ENCODE measurements at places on chromosomes 7 and 10.

DNA sequence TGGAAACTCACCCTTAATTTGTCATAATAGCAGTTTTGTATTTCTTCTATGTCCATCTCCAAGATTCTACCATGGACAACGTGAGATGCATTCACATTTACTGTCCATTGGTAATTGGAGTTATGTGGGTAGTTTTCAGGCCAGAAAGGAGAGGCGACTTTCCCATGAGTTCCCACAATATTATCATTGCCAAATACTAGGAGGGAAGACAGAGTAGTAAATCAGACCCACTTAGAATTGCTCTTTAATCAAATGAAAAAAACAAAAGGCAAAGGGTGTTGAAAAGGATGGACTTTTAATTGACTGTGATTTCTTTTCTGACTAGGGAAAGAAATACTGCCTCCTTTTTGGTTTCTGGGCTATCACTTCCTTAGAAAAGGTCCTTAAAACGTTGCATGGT lies 121.7 kb upstream of the RSU1 start:
- no peak for DNase-seq

DNA sequence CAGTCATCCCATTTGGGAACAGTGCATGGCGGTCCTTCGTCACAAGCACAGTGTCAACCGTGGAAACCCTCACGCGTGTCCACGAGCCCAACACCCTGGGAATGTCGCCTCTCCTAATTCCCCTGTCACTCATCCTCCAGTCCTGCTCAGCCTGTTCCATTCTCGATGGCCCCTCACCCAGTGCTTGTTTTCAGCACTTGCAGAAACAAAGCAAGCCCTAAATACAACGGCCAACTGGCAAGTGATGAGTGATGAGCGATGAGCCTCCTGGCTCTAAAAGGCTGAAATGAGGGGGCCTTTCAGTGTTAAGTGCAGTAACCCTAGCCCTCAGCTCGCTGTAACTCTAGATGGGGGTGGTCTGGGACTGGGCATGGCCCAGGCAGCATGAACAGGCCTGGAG lies 22.6 kb downstream of the NKX2-3 start:
- DNase-seq = no peak

DNA sequence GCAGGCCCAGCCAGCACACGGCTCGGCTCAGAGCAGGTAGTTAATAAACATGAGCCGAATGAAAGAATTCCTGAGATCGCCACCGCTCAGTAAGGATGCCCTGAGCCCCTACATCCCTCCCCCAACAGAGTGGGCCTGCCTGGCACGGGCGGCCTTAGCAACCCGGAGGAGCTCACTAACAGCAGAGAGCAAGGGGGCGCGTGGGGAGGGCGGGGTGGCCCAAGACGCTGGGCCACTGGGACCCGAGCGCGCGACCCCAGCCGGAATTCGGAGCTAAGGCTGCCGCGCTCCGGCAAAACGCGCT lies 403 bp upstream of the ENO4 start:
- no peak for DNase-seq

GRCh38 chr10:132157101-132157500 lies 29.6 kb upstream of the DPYSL4 start:
- DNase-seq = no peak

DNA sequence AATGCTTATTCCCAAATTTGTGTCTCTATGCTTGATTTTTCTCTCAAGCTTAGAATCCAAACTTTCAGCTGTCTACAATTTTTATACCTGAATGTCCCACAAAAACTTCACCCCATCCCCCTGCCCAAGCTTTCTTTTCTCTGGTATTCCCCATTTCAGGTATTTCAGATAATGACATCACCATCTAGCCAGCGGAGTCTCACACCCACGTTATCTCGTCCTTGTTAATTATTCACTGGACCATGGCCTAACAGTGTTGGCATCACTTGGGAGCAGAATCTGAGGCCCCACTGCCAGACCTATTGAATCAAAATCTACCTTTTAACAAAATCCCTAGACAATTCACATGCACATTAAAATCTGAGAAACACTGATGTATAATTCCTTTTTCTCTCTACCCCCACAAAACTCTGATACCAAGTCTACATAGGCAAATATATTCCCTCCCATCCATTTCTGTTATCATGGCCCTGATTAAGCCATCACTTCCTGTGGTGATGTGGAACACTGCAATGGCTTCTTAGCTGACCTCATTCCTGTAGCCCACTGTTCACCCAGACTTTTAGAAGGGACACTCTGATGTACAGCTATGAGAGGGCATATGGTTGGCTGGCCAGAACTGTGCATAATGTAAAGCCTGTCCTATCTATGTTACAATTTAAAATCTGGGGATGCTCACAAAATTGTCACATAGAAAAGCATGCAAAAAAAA lies 31.4 kb downstream of the ZNF438 start:
- DNase-seq = no peak

DNA sequence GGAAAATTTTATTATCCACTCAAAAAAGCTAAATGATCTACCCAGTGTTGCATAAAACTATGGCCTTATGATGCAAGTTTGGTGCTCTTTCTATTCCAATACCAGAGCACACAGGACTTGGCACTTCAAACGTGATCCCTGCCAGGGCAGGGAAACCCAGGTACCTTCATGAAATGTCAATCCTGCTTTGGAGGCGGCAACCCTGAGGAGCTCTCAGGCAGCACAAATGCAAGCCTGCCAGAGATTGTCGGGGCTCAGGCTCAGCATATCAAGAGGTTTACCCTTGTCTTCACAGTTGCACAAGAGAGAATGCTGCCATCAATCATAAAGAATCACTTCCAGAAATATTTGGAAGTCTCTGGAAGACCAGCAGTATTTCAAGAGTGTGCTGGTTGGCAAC lies 151.5 kb downstream of the GLI3 start:
- no peak for DNase-seq
